ENCODE measurements at places on chromosomes 1 and 21. TPM values are rescaled to one million over a fixed set of nuclear protein-coding genes. Genes with fewer than 3 reads are reported as not detected.

- no peak for DNase-seq
These were observed 21.4 kb downstream of the ACP6 start for GRCh38 chr1:147648933-147649332.

Gene CRNN
- not detected for total RNA-seq

DNA sequence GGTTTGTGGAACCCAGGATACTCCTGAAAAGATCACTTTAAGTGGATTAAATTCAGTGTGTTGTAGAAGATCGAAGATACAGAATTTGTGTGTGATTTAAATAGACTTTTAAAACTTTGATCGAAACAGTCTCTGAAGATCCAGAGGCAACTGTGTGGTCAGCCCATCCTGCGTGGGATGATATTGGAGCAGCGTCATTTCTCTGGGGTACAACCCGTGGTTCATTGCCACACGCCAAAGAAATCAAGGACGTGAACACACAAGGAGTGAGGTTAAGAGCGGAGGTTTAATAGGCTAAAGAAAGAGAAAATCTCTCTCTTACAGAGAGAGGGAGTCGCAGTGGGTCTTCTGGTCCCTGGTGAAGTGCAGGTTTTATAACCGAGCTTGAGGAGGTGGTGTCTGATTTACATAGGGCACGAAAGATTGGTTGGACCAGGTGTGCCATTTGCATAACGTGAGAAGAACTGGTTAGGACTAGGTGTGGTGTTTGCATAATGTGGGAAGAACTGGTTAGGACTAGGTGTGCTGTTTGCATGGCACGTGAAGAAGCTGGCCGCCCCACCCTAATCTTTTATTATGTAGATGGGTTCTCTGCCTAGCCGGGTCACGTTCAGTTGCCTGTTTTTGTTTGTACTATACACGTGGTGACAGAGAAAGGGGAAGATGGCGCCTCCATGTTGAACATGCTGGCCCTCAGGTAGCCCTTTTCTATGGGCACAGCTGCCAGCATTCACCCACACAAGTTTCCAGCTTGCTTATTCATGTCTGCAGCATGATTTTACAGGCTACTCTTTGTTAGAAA lies 82.3 kb downstream of the ADSS2 start:
- DNase-seq = no peak

Gene PCNX2
- total RNA-seq = 7.2 TPM

DNA sequence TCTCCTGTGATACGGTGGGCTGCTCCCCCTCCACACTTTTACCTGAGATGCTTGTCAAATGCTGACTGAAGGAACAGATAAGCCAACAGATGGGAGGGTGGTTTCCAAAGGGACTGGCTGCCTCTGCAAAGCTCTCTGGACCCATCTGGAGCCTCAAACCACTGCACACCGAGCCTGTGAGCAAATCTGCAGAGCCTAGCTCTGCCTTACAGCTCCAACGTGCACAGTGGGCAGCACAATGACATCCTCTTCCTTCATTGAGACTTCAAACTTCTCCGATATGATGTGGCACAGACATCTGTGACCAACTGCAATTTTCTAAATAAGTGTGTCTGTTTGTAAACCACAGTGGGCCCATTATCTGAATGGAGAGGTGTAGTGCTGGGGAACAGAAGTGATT lies 26.2 kb upstream of the KNCN start:
- DNase-seq = no peak

- DNase-seq = peak; percentile 82
These were observed 437.8 kb downstream of the LTN1 start for GRCh38 chr21:28554660-28555475.

Gene MECR
- total RNA-seq = 16.8 TPM

GRCh38 chr1:215597961-215598360 lies 30.9 kb downstream of the KCTD3 start:
- no peak for DNase-seq
